ENCODE measurements at places on chromosomes 5 and 9.

GRCh38 chr5:173763410-173763809 is 124.7 kb upstream of the CPEB4 start:
- DNase-seq: no peak

- no peak for DNase-seq
Measured at GRCh38 chr9:69326261-69326660, 1.2 kb downstream of the ENTREP1 start.

GRCh38 chr5:166865206-166865605 is 1426.2 kb upstream of the WWC1 start:
- DNase-seq: no peak

GRCh38 chr9:15357050-15357653 is 50.1 kb upstream of the TTC39B start:
- no peak for DNase-seq

GRCh38 chr9:134419684-134420076 is 93.4 kb downstream of the RXRA start:
- no peak for DNase-seq

DNA sequence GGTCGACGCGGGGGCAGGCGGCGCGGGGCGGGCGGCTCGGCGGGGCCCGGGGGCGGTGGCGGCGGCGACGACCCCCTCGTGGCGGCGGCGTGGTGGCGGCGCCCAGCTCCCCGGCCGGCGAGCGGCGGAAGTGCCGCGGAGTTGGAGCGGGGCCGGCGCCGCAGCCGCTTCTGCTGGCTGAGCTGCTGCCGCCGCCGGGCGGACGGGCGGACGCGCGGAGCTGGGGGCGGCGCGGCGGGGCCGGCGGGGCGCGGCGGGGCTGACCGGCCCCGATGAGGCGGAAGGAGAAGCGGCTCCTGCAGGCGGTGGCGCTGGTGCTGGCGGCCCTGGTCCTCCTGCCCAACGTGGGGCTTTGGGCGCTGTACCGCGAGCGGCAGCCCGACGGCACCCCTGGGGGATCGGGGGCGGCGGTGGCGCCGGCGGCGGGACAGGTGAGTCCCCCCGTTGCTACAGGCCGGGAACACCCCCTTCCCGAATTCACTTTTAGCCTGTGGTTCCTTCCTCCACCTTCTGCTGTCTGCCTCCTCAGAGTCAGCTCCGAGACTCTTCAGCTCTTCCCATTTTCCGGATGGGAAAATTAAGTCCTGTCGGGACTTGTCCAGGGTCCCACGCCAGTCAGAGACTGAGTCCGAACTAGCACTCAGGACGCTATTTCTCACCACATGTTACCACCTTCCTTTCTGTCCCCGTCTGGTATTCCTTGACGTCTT is at the start of gene GALNT10:
Gene GALNT10 (plus strand): TSS at position 139 of the 710 bp plus-strand sequence. CDS start 134 bp downstream, at position 273.
- peak; percentile 75 for DNase-seq

GRCh38 chr5:143606043-143606752 is 202.7 kb upstream of the NR3C1 start:
- DNase-seq: no peak

DNA sequence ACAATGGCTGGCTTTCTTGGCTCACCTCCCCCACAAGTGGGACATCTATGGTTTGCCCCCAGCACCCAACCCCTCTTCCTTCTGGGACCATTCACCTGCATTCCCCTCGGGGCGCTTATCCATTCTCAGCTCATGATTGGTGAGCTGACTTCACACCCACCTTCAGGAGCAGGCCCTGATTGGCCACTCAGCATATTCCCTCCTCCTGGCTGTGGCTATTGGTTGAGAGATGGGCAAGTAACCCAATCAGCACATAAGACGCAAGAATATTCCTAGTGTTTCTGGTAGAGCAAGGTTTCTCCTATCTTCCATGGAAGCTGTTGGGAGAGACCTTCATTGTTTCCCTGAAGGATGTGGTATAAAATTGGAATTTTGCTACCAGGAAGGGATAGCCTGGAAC is 22.7 kb upstream of the UNC5A start:
- DNase-seq: no peak

- DNase-seq: no peak
Measured at GRCh38 chr5:322942-323879, 1.7 kb downstream of the AHRR start.

DNA sequence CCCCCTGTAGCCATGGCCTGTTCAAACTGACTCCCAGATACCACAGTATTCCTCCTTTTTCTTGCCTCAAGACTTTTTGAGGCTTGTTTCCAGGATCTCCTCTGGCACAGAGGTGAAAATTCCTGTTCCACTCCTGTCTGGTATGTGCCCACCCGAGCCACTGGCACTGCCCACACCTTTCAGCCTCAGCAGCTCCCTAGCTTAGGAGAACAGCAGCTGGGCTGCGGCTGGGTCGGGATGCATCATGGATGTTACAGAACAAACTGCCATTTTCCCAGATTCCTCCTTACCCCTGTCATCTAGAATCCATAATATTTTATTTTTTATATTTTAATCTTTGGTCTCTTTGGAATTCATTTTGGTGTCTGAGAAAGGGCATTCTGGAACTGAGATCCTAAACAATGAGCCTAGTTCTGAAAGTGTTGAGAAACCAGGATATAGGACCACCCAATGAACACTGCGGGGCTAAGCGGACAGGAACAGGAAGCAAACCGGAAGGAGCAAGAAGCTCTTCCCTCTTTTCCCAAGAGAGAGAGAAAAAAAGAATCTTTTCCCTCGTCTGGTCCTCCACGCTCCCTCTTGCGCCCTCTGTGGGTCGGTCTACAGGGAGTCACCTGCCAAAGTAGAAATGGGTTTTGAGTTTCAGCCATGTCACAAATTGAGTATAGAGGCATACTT is 12.5 kb downstream of the OR2S2 start:
- DNase-seq: peak; percentile 14

GRCh38 chr9:135380311-135380960 is 99.1 kb upstream of the PPP1R26 start:
- no peak for DNase-seq

GRCh38 chr9:6014670-6015270 is 654 bp downstream of the RANBP6 start:
- DNase-seq: no peak

- no peak for DNase-seq
Measured at GRCh38 chr9:104276709-104277245, 182.7 kb downstream of the SMC2 start.

GRCh38 chr9:90799271-90799852 is 2.3 kb upstream of the SYK start:
- no peak for DNase-seq

- DNase-seq: no peak
Measured at GRCh38 chr5:131396015-131396414, 132.2 kb downstream of the CDC42SE2 start.

GRCh38 chr5:446883-447263 is 3.9 kb downstream of the EXOC3 start:
- no peak for DNase-seq

Measured in amygdala (tissue), 56 donors.